ENCODE measurements at places on chromosomes 12 and 14.

DNA sequence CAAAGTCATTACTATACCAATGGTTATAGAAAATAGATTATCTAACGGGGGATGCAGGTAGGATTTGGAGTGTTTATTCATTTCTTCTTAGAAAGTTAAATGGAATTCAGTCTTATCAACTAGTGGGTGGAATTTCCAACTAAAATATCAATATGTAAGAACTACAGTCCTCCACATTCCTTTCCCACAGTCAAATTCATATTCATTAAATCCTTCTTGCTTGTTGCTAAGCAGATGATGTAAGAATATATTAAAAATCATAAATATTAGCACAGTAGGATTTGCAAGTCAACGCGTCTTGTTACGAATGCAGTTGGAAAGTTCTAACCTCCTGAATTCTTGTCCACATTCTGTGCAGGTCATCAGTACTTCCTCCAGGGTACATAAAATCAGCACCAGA is 259.2 kb downstream of the CPNE8 start:
- DNase-seq = no peak

DNA sequence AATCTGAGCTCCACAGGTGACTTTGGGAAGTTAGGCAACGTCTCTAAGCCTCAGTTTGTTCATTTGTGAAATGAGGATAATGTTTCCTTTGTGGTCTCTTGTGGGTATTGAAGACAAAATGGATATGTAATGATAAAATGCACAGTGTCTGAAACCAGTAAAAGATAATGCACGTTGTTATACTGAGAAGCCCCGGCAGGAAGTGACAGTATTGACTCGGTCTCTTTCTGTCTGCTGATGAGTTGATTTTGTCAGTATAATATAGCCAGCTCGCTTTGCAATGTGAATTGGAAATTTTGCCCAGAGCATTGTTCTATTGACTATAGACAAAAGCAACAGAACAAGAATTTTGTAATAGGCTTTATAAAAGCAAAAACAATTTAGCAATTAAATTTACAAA is 49.2 kb upstream of the SLC38A1 start:
- no peak for DNase-seq

GRCh38 chr12:32407795-32408194 is 8.4 kb downstream of the FGD4 start:
- no peak for DNase-seq

DNA sequence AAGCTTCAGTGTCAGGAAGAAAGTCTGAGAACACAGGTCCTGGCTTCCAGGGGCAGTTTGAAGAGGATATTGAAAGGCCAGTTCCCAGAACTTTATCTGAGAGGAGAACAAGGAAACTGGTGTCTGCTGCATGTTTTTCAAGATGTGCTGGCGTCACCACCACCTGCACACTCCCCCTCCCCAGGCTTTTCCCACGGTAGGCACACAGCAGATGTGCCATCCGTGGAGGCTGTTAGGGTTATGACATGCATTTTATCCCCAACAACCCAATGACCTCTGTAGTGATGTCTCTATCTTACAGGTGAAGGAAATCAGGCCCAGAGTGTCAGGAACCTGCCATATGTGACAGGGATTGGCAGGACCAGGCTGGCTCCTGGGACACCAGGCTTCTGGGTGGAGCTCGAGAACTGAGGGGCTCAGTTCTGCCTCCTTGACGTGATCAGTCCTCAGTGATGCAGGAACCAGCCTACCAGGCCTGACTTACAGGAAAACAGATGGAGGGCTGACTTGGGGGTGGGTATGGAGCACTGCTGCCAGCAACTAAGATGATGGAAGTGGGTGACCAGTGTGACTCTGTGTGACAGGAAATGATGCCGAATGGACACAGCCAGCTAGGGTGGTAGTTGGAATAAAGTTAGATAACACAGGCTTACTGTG is 16.8 kb downstream of the SLC25A47 start:
- no peak for DNase-seq

- DNase-seq = peak; percentile 6
Measured at GRCh38 chr14:62162998-62163589, 400.9 kb downstream of the SNAPC1 start.

- DNase-seq = peak; percentile 66
Measured at GRCh38 chr12:630656-631632, 32.3 kb downstream of the NINJ2 start.

- no peak for DNase-seq
Measured at GRCh38 chr14:59305836-59306555, 117.5 kb downstream of the DAAM1 start.

- DNase-seq = no peak
Measured at GRCh38 chr14:70982200-70982599, 74.9 kb downstream of the PCNX1 start.

GRCh38 chr12:115767916-115768315 is 509.6 kb downstream of the MED13L start:
- no peak for DNase-seq

DNA sequence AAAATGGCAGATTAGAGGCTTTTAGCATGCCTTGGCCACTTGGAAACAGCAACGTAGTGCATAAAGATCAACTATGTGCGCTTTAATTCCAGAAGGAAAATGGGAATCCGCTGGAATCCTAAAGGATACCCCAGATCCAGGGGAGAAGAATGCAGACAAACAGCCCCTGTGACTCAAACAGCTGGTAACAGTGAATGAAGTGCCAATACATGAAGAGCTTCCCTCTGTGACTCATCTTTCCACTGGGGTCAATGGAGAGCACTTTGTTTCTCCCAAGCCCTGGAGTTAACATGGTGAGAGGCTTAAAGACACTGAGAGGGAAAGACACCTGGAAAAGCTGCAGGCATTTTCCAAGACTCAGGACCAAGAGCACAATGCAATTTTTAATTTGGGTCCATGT is 263.1 kb downstream of the CEP128 start:
- DNase-seq = no peak

DNA sequence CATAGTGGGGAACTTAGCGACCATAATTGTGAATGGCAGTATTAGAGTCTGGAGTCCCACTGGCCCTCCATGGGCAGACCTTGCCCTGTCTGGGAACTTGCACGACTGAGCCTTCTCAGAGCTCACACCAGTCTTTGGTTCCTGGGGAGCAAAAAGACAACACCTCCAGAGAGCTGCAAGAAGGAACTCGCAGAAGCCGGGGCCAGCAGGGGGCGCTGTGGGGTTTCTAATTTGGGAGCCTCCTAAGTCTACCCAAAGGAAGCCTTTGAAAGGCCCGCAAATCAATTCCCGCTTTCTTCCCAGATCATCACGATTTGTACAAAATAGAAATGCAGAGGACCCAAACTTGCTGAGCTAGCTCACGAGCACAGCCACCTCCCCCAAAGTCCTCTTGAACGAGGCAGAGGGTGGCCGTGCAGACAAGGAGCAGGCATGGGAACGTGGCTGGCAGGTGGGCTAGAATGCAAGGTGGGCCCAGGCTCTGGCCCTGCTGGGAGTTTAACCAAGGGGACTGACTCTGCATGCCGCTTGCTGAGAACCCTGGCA is 46.3 kb upstream of the FBXO21 start:
- DNase-seq = peak; percentile 48

DNA sequence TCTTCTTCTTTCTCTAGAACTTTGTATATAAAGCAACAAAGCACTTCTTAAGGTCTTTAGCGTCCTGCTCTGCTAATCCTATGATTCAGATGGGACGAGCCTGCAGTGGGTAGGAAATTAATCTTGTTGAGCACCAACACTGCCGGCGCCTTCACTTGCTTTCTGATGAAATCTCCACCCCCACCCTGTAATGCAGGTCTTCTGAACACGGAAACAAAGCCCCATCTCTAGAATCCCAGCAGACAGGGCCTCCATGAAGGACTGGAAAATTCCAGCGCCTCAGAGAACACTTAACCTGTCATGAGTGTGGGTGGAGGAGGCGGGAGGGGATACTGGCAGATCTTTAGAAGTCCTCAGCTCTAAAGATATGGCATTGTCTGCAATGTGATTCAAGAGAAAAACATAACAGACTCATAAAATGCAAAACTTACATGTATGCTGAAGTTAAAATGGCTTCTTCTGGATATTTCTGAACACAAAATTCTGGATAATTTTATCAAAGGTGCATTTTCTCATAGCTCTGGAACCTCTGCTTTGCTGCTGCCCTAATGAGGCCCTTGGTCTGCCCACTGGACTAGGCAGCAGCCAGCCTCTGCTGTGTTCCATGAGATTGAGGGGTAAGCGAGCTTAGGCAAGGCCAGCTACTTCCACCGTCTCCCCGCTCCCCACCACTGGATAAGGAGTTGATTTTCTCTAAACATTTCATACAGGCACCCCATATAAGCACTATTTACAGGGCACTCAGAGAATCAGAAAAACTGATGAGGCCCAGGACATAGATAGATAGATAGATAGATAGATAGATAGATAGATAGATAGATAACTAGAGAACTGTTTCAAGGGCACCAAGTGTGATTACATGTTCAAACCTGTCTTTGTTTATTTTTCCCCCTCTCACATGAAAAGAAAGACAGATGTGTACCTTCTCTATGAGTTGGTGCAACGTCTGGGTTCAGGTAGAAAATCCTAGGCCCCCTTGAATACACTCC is 43.1 kb downstream of the ZFP36L1 start:
- DNase-seq = no peak

DNA sequence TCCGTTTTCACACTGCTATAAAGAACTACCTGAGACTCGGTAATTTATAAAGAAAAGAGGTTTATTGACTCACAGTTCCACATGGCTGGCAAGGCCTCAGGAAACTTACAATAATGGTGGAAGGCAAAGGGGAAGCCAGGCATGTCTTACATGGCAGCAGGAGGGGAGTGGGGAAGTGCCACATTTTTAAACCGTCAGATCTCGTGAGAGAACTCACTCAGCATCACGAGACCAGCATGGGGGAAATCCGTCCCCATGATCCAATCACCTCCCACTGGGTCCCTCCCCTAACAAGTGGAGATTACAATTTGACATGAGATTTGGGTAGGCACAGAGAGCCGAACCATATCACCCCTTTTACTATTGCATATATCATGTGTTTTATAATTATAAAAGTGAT is 2.0 kb upstream of the PIGH start:
- DNase-seq = no peak

GRCh38 chr12:111084605-111085004 is 164.2 kb upstream of the MYL2 start:
- DNase-seq = no peak

- no peak for DNase-seq
Measured at GRCh38 chr14:67469954-67470353, 18.6 kb downstream of the TMEM229B start.

DNA sequence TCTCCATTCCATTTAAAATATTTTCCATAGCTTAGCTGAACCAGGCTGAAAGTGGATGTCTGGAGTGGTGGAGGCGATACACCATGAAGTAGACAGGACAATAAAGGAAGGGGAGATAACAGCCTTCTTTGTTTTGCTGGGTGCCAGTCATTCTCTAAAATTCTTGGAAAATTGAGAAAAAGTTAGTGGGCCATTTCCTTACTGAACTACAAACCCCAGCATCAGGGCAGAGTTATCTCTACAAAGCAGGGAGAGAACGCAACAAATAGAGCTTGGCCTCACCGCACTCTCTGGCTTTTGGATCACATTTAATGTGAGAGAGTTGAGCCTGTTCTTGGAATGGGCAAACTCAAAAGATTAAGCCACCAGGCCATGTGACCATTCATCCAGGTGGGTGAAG is 41.2 kb upstream of the LRRC10 start:
- no peak for DNase-seq

DNA sequence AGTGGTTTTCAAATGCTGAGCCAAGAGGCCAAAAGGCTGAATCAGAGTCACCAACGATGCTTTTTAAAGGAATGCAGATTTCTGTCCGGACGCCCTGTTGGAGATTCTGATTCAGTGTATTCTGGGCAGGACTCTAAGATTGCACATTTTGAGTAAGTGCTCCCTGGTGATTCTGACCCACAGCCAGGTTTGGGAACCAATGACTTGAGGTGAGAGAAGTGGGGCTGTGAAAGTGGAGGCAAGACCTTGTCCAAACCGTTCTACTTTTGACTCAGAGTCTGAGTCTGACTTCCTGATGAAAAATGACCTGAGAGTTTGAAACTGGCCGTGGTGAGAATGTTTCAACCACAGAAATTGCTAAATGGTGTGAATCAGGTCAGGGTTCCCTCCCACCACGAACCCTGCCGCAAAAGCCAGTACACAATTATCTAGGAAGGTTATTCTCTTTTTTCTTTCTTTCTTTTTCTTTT is 90.2 kb downstream of the NTN4 start:
- DNase-seq = no peak

- DNase-seq = no peak
Measured at GRCh38 chr14:48725051-48725734, 861.0 kb downstream of the RPS29 start.

DNA sequence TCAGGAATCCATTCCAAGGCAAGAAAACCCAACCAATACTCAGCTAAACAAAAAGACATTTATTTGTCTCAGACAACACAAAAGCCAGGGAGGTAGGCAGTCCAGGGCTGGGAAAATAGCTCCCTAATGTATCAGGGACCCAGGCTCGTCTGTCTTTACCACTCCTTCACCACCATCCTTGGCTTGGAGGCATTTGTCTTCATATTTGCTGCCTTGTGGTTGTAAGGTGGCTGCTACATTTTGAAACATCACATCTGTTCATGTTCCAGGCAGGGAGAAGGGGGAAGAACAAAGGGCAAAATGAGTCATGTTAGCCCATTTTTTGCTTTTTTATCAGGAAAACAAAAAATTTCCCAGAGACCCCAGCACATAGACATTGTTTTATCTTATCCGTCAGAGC is 44.8 kb upstream of the PCED1B start:
- no peak for DNase-seq

- DNase-seq = no peak
Measured at GRCh38 chr12:38775457-38775856, 129.9 kb downstream of the CPNE8 start.

DNA sequence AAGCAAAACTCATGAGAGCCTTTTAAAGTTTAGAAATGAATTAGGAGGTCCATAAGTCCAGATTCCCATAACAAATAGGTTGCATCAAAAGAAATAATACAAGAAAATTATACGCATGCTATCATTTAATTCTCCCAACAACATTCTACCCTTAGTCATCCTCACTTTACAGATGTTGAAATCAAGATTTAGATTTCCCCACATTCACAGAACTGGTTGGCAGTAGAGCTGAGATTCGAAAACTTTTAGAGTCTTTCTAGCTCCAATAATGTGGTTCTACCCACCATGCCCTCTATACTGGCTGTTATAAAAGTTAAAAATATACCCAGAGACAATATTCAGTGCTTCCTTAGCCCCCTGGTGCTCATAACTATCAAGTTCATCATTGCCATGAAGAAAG is 56.6 kb upstream of the METAP2 start:
- no peak for DNase-seq

GRCh38 chr14:35631071-35631805 is 97.3 kb downstream of the INSM2 start:
- DNase-seq = no peak

GRCh38 chr12:20369305-20370013 is 1.1 kb downstream of the PDE3A start:
- DNase-seq = no peak

DNA sequence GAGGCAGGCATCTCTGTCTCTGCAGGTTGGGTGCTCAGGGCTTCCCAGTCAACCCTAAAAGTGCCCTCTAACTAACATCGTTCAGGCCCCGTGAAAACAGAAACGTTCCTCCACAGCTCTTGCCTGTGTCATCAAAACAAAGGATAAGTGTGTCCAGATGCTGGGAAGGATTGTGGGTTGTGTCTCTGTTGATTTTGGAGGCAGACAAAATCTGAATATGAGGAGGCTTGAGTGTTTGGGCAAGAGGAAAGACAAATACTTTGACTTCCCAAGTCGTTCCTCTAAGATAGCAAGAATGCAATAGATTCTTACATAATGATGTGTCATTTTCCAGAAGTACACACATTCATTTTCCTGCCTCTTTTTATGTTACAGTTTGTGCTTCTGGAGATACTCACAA is 52.9 kb downstream of the SERPINA3 start:
- DNase-seq = no peak
